SIG-M5 (cell line): ENCODE measurements at places on chromosomes 7 and 10.

DNA sequence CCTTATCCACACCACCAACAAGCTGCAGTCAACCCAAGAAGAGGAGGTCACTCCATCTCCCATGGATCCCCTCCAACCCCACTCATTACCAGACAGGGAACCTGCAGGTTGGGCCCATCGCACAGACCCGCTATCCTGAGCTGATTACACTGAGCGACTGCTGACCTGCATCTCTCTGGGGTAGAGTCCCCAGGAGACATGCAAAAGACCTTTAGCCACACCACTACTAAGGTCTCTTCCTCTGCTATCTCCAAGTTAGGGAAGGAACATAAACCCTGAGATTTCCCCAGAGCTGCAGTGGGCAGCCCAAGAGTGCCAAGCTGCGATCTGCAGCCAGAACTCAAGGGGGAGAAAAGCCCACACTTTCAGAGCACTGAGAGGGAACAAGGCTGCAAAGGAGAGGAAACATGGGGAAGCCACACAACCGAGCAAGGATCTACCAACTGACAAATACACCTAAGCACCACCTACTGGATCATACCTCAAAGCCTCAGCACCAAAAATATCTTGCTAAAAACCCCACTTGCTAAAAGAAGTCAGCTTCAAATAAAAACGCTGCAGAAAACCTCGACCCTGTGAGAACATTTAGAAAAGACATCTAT lies 298.2 kb downstream of the SORCS1 start:
- DNase-seq = no peak

DNA sequence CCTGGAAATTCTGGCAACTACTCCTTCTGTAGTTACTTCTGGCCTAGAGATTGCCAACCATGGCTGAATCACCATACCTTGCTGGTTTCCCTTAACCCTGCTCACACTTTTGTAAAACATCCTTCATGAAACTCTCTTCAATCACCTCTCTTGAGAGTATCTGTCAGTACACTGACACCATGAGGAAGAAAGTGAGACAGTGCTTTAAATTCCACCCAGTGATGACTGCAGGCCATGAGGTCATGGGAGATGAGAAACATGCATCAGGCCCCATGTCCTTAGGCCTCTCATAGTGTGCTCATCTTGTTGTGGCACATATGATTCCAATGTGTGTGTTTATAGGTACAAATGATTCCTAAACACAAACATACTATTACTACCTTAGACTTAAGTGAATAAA lies 24.6 kb upstream of the NAMPT start:
- DNase-seq = no peak

GRCh38 chr10:81152656-81153055 lies 615.0 kb downstream of the SH2D4B start:
- no peak for DNase-seq

- DNase-seq = no peak
Measured at GRCh38 chr7:149844445-149844844, 6.3 kb downstream of the ZNF862 start.

DNA sequence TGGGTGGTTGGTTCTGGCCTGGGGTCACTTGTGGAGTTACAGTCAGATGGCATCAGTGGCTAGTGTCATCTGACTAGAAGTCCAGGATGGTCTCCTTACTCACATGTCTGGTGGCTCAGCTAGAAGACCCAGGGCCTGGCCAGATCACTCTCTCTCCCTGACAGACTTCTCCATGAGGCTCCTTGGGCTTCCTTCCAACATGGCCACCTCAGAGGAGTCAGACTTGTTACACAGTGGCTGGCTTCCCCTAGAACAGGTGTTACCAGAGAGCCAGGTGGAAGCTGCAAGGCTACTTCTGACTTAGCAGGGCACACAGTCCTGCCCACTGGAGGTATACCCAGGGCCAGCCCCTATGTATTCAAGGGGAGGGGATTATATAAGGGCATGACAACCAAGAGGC lies 44.2 kb upstream of the MYL10 start:
- DNase-seq = no peak

DNA sequence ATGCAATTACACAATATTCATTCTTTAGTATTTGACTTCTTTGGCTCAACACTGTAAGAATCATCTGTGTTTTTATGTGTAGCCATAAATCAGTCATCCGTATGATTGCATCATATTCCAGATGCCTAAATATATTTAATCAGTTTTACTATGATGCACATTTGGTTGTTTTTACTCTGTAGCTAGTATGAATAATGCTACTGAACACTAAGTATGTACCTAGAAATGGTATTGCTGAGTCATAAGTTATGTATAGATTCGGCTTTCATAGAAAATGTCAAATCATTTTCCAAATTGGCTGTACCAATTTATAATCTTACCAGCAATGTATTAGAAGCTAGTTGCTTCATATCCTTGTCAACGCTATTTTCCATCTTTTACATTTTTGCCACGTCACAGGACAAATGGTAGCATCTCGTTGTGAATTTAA lies 197.3 kb upstream of the PLXNA4 start:
- DNase-seq = no peak

DNA sequence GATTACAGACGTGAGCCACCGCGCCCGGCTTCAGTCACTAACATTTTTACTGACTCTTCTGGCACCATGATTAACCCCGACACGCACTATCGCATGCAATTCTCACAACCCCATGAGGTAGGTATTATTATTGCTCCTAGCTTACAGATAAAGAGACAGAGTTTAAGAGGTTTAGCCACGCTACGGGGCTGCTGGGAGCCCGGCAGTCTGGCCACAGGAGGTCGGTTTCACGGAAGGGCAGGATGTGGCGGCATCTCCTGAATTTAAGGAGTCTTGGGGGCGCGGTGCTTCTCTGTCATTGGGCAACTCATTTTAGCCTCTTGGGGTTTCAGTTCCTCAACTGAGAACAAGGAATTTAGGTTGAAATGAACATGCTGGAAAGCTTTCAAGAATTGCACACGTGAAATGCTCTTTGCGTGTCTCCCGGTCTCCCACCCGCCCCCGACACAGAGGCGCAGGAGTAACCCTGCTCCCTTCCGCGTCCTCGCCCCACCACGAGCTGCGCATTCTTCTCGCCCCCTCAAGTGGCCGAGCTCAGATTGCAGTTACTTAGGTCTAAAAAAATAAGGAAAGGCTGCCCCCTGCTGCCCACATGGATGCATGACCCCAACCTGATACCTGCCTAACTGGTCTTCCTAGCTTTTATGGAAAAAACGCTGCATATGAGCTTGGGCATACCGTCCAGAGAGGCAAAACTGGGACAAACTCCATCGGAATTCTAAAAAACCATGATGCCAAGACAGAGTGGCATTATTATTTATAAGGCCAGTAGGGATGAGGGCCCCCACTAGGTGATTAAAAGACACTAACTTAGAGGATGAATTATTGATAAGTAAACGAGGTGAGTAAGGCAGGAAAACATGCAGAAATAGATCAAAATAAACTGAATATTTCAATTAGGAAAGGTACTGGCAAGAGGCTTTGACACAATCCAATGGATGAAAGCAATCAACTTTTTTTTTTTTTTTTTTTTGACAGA lies 12.4 kb downstream of the PRSS2 start:
- peak; percentile 11 for DNase-seq

DNA sequence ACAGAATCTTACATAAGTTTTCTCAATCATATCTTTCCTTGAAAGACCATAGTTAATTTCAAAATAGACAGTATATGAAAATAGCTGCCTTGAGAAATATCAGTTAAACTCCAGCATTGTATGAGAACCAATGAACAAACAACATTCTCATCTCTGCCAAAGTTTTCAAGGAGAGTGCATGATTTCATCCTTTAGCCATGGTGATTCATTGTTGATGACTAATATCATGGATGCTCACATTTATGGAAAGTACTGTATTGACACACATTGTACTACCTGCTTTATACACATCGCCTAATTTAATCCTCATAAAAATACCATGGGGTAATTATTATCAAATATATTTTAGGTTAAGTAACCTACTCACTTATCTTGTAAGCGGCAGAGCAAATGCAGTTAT lies 250.3 kb downstream of the CNTNAP2 start:
- DNase-seq = no peak

DNA sequence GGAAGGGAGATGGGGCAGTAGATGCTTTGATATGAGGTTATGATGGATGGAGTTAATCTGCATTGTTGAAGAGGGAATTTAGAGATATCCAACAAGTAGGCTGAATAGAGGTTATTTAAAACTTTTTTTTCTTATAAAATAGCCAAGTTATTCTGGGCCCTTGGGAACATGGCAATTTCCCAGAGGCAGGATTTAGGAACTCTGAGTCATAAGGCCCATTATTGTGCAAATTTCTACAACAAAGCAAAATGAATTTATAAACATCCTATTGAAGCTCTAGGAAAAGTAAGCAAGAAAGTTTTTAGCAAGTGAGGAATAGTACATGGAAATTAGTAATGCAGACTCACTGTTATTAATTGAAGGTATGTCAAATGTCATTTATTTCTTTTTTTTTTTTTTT lies 160.9 kb upstream of the NPY start:
- no peak for DNase-seq

DNA sequence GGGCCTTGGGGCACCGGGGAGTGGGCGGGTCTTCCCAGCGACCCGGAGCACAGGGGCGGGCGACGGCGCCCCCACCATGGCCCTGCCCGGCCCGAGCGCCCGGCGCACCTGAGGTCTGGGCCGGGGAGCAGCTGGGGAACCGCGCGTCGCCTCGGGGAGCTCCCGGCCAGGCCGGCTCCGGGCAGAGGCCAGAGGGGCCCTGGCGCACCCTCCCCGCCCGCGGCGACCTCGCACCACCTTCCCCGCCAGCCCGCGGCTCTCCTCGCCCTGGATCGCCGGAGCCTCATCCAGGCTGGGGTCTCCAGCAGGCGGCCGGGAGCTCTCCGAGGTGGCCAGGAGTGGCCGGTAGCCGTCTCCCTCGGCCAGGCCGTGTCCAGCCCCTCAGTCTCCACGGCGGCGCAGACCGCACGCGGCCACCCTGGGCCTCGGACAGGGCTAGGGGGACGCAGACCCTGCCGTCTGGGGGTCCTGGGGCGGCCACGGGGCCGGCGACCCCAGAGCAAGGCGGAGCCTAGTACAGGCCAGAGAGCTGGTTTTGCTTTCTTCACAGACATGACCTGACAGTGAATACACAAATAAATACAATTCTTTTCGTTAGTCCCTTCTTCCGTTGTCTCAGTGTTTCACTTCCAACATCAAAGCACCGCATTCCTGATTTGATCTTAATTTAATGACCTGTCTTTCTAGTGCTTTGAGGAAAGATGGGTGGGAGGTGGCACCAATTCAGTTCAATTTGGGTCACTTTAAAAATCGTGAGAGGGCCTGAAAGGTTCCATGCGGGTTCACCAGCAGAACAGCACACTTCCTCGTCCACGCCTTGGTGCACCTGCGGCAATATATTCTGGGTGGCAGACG lies 356.9 kb downstream of the DNAJB6 start:
- DNase-seq = no peak

- DNase-seq = no peak
Measured at GRCh38 chr7:53111031-53111430, 75.6 kb downstream of the POM121L12 start.

GRCh38 chr10:18325889-18326531 lies 185.8 kb downstream of the CACNB2 start:
- no peak for DNase-seq

DNA sequence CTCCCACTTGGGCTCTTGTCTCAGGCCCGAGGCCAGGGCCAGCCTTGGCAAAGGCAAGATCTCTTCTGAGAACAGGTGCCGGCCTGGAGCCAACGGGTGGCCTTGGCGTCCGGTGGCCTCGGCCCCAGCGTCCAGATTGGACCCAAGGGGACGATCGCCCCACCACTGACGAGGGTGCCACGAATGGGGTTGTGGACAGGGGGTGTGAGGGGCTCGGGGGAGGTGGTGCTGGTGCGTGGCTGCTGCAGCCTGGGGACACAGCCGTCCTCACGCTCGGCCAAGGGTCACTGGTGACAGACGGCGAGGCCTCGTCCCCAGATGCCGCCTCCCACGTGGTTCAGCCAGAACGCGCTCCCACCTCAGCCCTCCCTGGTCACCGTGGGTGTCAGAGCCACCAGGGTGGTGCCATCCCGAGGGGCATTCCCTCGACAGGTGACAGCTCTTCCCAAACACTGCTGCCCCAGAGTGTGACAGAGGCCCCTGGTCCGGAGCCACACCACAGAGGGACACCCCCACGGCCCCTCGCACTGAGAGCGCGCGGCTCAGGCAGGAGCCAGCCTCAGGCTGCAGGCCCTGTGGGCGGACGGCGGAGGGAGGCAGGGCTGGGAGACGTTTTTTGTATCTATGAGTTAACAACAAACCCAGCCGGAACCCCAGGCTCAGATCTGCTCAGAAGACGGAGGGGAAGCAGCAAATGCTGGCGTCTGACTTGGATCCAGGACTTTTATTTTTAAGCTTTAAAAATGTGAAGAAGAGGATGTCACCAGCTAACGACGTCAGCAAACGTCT lies 18.5 kb upstream of the CFAP46 start:
- no peak for DNase-seq

DNA sequence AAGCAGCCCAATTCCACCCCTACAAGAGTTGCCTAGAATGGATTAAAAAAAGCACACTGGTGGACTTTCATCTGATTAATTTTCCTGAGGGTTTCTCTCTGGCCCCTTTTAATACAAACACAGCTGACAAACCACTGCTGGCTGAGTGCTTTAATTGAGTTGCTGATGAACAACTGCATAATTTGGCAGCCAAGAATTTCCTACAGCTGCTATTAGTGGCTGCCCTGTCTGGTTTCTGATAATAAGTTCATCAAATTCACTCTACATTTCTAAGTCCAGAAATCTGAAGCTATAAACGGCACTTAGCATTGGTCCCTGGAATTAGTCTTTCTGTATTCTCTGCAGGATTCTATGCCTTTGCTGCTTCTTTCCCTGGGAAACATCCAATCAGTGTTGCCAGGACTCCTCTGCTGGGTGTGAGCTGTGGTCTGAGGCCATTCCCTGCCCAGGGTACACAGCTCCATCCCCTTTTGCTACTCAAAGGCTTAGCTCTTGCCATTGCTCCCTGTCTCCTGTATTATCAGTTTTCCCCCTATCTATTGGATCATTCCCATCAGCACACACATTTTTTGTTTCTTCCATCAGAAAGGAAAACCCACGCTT lies 110.6 kb downstream of the LSM5 start:
- DNase-seq = no peak

- DNase-seq = no peak
Measured at GRCh38 chr10:17003151-17003550, 126.5 kb downstream of the CUBN start.

GRCh38 chr10:77001206-77001605 lies 636.4 kb downstream of the KCNMA1 start:
- no peak for DNase-seq
